ENCODE measurements at places on chromosomes 6 and 20. TPM values are rescaled to one million over a fixed set of nuclear protein-coding genes. Genes with fewer than 3 reads are reported as not detected.
A peak's percentile ranks its signal among the peaks of the same experiment; 100 is the strongest.

- DNase-seq = no peak
These were observed 314.1 kb upstream of the SGK1 start for GRCh38 chr6:134632024-134632423.

DNA sequence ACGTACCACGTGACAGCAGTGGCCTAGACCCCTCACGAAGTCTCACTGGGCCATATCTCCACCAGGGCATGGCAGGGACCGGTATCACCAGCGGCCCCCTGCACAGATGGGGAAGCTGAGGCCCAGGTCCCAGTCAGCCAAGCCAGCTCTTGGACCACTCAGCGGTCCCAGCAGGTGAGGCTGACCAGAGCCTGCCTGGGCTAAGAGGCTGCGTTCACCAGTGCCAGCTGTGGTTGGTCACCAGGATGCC is 2.6 kb upstream of the MRGBP start:
- no peak for DNase-seq

- DNase-seq = no peak
These were observed 115.8 kb downstream of the FOXO3 start for GRCh38 chr6:108676555-108676954.

GRCh38 chr6:35476004-35476403 is 7.8 kb downstream of the RPL10A start:
- no peak for DNase-seq

DNA sequence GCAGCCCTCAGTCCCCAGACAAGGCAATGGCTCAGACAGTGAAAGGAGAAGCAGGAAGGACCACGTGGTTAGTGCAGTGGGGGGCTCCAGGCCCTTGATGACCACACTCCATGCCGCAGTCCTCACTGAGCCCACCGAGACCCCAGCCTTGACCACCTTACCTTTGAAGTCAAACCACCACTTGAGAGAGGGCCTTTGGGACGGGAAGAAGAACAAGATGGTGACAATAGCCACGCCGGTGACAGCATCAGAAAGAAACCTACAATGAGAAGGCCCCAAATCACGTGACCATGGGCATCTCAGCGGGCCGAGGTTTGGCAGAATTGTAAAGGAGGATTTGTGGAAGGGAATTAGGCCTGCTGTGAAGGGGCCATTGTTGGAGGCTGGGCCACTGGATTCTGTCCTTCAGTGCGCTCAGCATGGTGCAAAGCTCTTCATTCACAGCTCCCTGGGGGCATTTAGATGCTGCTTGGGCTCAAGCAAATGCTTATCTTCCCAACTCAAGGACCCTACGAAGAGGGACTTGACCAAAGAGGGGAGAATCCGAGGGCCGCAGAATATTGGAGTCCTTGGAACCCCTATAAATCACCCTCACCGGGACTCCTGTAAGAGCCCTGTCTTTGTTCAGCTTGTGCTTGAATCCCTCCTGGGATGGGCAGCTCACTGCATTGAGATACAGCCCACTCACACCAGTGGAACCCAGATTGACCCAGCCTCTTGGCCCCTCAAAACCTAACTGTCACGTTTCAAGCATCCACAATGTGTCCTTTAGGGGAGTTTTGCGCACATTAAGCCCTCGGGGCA is 33.2 kb upstream of the OCSTAMP start:
- no peak for DNase-seq

DNA sequence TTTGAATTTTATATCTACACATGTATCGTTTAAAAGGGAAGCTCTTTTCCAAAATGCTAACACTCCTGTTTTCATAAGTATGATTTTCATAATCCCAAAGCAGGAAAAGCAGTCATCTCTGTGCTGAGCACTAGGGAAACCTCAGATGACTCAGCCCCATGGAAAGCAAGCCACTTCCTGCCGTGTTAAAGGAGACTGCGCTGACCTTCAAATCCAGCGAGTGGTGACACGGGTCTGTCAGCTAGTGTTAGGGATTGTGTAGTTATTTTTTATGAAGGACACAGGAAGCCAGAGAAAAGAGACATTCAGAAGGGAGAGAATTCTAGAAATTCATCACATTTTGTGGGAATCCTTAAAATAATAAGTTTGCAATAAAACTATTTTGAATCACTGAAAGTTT is 57.0 kb upstream of the CD93 start:
- peak; percentile 79 for DNase-seq

DNA sequence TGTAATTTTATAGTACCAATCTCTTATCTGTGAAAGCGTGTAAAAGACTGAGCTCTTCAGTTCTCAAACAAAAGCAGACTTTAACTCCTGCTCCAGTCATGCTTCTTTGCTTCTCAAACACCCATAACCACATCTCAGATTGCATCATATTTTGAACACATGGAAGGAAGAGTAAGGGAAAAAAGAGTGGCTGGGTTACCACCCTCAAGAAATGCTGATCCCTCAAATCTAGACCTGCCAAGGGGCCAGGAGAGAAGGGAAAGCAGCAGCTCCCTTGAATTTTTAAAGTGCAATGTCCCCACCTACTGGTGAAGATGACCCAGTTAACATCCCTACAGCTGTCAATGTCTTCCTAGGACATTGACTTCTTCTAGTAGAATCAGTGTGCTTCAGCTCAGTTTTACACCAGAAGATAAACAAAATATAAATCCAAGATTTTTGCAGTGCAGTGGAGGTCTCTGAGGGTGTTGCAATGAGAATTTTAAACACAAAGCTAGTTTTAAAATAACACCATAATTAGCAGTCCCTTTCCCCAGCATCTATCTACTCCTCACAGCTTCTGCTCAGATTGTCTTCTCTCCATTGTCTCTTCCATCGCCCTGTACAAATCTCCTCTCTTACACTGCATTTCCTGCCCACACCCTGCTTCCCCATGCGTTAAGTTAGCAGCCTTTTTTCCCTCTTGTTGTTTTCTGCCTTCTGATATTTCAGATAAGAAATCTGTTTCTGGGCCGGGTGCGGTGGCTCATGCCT is 22.6 kb upstream of the HLA-DQB2 start:
- peak; percentile 22 for DNase-seq

- DNase-seq = no peak
These were observed 280.4 kb downstream of the PTPRK start for GRCh38 chr6:128240024-128240428.

DNA sequence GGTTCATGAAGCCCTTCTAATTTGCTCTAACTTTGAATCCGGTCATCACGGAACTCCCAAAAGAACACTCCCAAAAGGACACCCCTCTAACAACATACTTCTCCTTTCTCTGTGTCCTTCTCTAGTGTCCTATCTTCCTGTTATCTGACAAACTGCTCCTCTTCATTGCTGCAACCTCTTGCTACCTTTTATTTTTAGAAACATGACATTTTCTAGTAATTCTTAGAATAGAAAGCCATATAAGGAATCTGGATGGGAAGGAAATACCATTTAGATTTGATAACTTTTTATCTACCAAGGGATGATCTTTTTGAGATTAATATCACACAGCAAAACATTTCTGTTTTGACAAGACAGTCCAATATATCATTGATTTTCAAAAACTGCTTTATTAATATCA is 63.1 kb downstream of the COL12A1 start:
- DNase-seq = no peak

GRCh38 chr6:114039841-114040240 is 68.9 kb upstream of the HDAC2 start:
- DNase-seq = no peak

- DNase-seq = no peak
These were observed 310.6 kb downstream of the PRKN start for GRCh38 chr6:162416831-162417537.

- no peak for DNase-seq
These were observed 41.9 kb downstream of the TTI1 start for GRCh38 chr20:37991157-37991866.

DNA sequence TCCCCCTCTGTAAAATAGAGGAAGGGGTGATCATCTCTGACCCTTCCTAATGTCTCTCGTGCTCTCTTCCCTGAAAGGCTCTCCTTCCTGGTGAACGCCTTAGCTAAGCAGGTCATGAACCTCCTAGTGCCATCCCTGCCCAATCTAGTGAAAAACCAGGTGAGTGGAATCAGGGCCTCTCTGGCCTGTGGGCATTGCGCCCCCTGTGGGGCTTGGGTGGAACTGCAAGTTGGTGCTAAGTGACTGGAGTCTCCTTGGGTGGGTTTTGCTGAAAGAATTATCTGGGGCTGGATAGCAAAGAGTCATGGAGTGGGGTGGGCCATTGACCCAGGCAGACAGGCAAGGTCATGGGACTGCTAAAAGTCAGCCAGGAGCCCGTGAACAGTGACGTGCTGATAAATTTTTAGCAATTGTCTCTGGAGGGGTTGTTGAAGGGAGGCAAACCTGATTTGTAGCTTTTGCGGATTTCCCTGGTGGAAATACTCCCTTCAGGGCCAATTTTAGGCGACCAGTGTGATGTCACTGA is 8.9 kb downstream of the BPIFB1 start:
- DNase-seq = no peak

- DNase-seq = no peak
These were observed 117.3 kb downstream of the TOX2 start for GRCh38 chr20:44031781-44032582.

DNA sequence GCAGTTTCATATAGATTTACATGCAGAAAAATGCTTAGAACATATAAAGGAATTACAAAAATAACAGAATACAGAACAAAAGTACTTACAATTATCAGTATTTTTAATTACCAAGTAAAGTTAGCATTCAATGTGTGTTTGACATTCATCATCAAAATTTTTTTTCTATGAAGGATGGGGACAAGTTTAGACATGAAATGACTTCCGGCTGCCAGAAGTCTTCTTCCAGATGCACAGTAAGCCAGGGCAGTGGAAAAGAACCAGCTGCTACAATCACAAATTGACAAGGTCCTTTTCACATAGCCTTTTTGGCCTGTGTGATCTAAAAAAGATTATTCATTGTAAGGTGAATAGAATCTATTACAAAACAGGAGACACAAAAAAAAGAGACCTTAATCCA is 73.8 kb downstream of the HUS1B start:
- no peak for DNase-seq

DNA sequence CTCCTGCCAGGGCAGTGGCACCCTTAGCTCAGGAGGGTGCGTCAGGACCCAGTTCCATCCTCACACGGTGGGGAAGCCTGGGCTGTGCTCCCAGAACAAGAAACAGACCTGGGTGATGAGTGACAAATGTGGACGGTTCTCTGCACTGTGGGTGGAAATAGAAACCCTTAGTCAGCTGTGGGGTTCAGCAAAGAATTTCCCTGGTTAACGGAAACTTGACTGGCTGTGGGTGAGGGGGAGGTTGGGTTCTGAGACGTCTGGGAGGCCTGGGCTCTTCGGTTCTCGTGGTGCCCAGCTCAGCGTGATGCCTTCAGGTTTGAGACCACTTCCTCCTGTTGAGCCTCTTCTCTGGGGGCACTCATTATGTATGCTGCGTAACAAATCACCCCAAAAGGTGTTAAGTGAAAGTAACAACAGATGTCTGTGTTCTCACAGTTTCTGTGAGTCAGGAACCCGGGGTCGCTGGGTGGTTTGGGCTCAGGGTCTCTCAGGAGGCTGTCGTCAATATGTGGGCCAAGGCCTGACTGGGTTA is 53.1 kb upstream of the FAM83D start:
- DNase-seq = no peak

DNA sequence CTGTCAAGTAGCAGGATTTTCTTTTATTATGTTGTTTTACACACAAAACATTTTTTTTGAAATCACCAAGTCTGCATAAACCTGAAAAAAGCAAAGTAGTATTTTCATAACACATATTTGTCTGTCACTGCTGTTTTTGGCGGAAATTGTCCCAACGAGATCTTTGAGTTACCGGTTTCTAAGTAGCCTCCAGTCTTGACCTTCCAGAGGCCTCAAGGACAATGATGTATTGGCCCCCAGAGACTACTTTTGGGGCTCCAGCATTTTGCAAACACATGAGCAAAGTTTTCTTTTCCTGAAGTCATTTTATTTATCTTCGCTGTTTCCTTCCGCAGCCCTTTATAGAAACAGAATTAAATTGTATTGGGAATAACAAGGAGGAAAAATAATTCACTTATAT is 862.6 kb downstream of the KIF16B start:
- no peak for DNase-seq

DNA sequence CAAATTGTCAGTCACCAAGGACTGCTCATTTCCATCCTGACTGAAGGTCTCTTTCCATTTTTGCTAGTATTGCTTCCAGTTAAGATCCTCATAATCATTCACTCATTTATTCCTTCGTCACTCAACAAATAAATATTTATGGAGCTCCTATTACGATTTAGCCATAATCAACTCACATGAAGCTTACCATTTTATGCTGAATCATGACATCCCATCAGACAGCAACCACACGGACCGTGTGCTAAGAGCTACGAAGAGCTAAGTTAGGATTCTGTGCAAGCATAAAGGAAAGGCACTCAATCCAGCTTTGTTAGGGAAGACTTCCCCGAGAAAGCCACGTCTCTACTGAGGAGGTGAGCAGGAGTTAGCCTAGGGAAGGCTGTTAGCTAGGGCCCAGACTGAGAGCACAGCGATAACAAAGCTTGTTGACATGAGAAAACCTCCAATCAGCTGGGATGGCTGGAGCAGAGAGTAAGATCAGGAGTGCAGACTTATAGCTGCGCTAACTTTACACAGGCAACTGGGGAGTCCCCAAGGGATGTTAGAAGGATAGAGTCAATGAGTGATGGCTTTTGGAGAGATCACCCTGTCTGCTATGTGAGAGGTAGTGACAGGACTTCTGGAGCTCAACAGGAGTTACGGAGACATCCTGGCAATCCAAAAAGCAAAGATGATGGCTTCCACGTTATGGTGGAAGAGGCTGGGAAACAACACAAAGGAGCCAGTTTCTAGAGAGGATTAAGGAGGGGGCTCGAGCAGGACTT is 2.6 kb upstream of the GID8 start:
- no peak for DNase-seq

DNA sequence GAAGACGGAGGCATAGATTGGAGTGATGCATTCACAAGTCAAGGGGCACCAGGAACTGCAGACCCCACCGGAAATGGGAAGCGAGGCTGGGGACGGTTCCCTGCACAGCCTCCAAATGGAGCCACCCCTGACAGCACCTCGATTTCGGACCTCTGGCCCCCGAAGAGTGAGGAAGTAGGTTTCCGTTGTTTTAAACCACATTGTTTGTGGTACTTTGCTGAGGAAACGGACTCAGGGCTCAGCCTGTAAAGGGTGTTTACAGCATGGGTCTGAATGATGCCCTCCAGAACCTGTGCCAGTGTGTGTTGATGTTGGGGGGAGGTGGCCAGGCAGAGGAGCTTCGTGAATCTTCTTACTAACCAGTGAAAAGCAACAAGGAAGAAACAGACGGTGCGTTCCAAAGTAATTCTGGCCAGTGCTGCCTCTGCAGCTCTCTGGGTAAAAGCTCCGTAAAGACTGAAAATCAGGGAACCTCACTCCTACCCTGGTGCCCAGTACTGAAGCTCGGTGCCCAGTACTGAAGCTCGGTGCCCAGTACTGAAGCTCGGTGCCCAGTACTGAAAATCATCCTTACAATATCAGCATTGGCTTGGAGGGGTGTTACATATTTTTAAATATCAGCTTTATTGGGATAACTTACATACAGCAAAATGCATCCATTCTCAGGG is 30.1 kb upstream of the CCR6 start:
- no peak for DNase-seq

GRCh38 chr20:49821870-49822331 is 9.3 kb downstream of the SLC9A8 start:
- peak; percentile 72 for DNase-seq

Gene STMN3
- 29.2 TPM for total RNA-seq

Gene GSS
- total RNA-seq = 44.6 TPM

Gene IMPG1
- not detected for total RNA-seq

Gene ALDH8A1
- total RNA-seq = 0.41 TPM

Gene MYCT1
- 0.61 TPM for total RNA-seq

Gene CFAP206
- 0.60 TPM for total RNA-seq

Gene NHSL1
- 28.7 TPM for total RNA-seq

Gene GLP1R
- total RNA-seq = not detected

Gene SNAI1
- total RNA-seq = 9.1 TPM

Gene CUTA
- total RNA-seq = 232 TPM
